Skin of body (tissue), 3 donors: ENCODE measurements at places on chromosomes 12 and 14. TPM values are rescaled to one million over a fixed set of nuclear protein-coding genes. Genes with fewer than 3 reads are reported as not detected.

SCN8A gene
- total RNA-seq: 4.1 TPM

STYK1 gene
- total RNA-seq: 0.39 TPM

YBX3 gene
- total RNA-seq: 162 TPM

PLEKHG7 gene
- not detected for total RNA-seq

MYF5 gene
- 3.5 TPM for total RNA-seq

SLC38A4 gene
- 2.7 TPM for total RNA-seq

WNT5B gene
- total RNA-seq: 22.7 TPM

ADSS1 gene
- 16.9 TPM for total RNA-seq

PLEKHH1 gene
- 8.7 TPM for total RNA-seq

PLBD1 gene
- total RNA-seq: 18.1 TPM

LUM gene
- 934 TPM for total RNA-seq

DNA sequence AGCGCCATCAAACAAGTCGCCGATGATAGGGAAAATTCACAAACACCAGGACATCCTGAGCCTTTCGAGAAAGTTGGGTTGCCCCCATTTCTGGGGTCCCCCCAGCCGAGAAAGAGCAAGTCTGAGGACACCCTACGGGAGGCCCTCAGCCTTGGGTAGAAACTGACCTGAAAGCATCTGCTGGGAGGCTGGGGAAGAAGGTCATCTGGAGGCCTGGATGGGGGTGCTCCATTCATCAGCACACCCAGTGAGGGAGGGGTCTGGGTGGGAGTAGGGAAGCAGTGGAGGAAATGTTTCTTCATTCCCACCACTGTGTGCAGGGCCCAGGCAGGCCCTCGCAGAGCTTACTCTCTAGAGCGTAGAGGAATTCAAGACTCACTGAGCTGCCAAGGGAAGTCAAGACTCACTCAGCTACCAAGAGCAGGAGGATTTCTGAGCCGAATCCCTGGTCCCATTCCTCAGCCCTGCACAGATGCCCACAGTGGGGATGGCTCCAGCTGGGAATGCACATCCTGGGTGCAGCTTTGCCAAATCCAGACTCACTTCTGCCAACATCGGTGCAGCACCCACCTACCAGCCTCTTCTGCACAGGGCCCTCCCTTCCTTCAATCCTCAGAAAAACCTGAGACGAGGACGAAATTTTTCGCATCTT lies 38.1 kb downstream of the DIO3 start:
- no peak for DNase-seq

GRCh38 chr14:68752271-68753006 lies 40.4 kb downstream of the ZFP36L1 start:
- DNase-seq: no peak

GRCh38 chr14:95519699-95520098 lies 3.2 kb upstream of the SYNE3 start:
- DNase-seq: peak; percentile 52

DNA sequence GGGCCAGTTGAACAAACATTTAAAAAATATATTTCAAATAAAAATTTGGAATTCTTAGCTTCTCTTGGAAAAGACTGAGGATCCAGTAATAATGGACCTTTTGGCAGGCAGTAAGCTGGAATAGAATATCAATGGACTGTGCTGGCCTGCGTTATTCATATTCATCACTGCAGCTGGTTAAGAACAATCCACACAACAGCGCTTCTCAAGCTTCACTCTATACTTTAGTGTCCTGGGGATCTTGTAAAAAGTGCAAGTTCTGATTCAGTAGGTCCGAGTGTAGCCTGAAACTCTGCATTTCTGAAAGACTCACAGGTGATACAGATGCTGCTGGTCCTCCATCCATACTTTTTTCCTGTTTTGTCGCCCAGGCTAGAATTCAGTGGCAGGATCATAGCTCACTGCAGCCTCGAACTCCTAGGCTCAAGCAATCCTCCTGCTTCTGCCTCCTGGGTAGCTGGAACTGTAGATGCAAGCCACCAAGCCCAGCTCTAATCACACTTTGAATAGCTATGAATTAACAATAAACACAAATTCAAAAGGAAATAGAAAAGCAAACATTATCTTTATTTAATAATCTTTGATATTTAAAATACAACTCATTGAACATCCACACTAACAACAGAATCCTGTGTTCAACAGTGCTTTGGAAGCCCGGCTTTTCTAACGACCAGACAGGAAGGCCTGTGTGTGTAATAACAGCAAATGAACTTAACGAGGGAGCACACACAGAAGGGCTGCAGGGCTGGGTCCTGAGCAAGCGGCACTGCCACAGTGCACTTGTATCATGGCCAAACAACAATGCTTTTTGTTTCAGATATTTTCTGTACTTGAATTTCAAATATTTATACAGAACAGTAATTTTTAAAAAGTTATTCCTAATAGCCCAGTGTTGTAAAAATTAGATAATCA lies 18.4 kb upstream of the TRIP11 start:
- DNase-seq: no peak

DNA sequence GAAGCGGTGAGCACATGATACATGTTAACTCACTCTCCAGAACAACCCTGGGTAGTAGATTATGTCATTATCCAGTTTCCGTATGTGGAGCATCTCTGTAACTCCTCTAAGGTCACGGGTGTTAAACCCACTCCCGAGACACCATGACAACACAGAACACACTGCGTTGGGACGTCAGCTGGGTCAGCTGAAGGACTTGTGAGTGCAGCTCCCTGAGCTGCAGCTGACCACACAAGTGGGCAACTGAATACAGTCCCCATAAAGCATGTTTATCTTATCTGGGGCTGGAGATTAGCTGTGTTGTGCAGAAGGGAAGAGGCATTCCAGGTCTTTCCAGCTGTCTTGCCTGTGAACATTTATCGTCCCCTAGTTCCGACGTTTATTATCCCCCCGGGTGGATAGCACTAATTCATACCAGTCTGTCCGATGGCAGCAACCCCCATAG lies 211.5 kb downstream of the CHST11 start:
- DNase-seq: peak; percentile 27

- peak; percentile 59 for DNase-seq
Measured at GRCh38 chr14:53399057-53399456, 245.9 kb upstream of the DDHD1 start.

DNA sequence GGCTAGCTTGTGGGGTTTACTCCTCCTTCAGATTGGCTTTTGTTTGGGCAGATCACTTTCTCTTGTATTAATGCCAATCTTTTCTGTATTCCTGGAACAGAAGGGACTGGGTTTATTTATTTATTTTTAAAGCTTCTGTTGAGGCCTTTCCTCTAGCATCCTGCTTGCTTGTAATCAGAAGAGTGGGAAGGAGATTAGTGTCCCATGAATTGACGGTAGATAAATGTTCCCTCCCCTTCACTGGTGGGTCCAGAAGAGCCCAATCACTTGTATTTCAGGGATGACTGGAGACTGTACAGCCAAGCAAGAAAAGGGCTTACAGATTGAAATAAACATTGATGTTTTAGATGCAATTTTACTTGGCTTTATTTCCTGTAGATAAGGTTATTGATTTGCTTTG lies 71.0 kb downstream of the LIN52 start:
- no peak for DNase-seq

DNA sequence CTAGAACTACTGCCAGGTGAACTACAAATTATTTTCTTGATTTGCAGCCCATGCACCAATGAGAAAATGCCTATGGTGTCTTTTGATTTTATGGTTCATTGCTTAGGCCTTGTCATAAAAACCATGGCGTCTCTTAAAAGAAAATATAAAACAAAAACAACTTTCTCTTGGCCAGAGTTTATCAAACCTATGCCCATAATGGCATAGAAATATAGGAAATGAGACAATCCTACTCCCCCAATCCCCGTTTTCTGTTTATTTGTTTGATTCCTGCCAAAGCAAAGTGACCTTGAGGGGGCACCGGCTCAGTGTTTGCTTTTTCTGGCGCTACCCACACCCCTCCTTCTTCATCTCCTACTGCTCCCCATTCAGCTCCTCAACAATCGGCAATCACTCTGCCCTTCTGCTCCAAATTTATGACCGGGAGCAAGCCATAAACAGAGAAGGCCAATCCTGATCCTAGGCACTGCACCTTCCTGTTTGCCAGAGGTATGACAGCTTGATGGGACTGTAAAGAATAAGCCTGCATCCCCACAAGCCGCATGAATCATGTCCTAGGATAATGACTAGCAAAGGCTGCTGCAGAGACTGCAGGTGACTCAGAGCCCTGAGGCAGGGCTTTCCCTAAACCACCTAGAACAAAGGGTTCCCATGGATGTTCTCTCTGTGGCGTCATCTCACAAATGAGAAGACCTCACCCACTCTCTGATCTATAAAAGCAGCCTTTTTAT lies 874.9 kb downstream of the NRXN3 start:
- no peak for DNase-seq

- no peak for DNase-seq
Measured at GRCh38 chr12:114726092-114726710, 42.2 kb upstream of the TBX3 start.

DNA sequence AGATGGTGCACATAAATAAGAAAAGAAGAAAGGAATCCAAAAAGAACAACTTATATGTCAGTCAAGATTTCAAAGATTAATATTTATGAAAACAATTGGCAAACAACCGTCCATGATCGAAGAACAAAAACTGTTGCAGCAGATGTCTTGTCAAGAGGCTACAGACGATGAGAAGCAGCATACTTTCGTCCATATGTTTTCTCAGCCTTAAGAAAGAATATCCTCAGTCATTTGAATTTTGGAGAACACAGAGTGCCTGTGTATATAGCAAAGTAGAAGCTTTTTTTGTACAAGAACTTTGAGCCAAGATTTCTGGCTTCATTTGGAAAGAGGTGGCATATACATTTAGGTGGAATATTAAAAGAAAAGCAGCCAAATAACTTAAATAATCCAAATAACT lies 297.2 kb downstream of the ITPR2 start:
- DNase-seq: peak; percentile 58

- DNase-seq: peak; percentile 26
Measured at GRCh38 chr12:118034429-118035189, 18.1 kb downstream of the RFC5 start.

DNA sequence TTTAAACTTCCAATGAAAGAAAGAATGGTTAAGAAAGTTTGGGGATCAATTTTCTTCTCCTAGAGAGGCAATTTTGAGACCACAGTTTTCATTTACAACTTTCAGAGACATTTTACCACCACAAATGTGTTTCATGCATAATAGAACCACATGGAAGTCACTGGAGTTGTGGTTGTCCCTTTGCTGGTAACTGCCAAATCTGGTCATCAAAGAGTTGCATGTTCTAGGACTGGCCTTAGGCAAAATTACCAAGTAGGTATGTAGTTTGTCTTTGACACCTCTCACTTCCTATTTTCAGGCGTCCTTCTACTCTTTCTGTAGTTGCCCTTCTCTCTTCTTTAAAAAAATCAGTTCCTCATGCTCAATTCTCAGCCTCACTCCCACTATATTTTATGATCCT lies 54.3 kb upstream of the TMX1 start:
- DNase-seq: no peak

- DNase-seq: no peak
Measured at GRCh38 chr12:3728686-3729085, 24.2 kb downstream of the CRACR2A start.

GRCh38 chr14:88037325-88037724 lies 32.4 kb downstream of the GPR65 start:
- DNase-seq: no peak

DNA sequence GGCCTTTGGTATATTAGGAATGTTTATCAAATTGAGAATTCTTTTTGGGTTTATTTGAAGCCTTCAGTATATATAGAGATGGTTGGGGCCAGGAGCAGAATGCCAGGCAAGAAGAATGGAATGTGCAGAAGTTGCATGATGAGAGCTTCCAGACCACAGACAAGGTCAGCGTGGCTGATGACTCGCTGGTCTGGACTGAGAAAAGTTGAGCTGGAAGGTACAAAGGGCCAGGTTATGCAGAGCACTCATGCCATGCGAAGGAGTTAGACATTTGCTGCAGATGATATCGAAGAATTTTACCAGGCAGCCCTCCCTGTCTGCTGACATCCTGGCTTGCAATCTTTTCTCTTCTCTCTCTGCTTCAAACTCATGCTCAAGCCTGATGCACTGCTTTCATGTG lies 196.2 kb upstream of the ARHGAP5 start:
- no peak for DNase-seq

GRCh38 chr14:58839233-58839632 lies 201.5 kb downstream of the DACT1 start:
- DNase-seq: no peak

DNA sequence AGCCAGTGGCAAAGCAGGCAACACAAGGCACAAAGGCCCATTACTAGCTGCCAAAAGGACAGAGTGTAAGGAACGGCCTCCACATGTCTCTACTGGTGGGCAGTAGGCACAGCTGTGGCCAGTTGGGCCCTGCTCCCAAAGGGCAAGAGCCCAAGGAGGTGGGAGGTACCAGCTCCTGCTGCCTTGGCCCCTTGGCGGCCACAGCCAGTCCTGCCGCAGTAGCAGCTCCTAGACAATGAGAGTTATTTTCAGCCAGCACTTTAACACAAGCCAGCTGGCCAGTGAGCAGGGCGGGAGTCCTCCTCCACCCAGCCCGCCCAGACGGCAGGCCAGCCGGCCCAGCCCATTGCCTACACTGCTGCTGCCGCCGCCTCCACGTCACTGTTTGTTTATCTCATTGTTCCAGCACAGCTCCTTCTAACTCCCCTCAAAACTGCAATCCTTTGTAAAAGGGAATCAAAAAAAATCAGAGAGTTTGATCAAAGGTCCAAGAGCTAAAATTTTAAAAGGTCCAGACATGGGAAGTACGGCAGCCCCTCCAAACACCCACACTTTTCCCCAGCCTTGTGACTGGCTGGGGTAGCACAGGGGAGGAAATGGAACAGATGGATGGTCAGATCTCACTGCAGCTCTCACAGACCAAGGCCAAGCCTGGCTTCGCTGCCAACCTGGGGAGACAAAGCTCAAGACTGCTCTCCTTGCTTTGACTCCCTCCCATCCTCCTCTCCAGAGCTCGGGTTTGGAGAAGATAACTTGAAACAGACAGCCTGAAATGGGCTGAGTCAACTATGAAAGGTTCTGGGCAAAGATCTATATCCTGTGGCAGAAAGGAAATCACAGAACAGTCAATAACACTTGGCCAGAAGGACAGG lies 33.5 kb downstream of the FMNL3 start:
- DNase-seq: peak; percentile 86

GRCh38 chr12:48280572-48280971 lies 70.1 kb downstream of the ZNF641 start:
- DNase-seq: no peak

GRCh38 chr12:54126696-54127537 lies 61.9 kb downstream of the SMUG1 start:
- no peak for DNase-seq

DNA sequence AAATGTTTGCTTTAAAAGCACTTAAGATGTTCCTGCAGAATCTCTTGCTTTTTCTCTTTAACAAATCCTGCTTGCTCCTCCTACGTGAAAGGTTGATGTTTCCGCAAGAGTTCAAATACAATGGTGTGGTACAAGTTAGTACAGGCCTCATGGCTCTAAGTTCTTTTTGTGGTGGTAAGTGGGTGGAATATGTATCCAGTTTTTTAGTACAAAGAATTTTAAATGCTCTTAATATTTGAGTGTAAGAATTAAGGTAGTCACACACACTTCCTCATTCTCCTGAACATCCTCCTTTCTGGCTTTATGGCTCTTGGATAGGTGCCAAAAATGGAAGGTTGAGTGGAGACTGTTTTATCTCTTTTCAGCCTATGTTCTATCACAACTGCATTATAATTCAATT lies 1.8 kb downstream of the OTOGL start:
- DNase-seq: no peak

GRCh38 chr12:527241-527640 lies 67.5 kb downstream of the B4GALNT3 start:
- no peak for DNase-seq
